ENCODE measurements at places on chromosomes 13 and 19.

DNA sequence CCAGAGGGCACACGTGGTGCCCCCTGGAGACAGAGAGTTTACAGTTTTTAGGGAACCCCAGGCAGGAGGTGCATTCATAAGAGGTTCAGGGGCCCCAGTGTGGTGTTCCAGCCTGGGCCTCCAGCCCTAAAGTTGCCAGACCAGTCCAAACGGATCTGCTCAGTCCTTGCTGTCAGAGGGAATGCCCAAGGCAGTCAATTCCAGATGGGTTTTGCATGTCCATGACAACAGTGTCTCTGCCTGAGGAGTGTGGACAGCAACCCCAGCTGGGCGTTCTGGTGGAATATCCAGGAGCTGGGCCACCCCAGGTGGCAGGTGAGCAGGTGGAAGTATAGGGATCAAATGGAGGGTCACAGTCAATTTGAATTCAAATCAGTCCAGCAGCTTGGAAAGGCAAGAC is 25.3 kb downstream of the FBXO27 start:
- DNase-seq, result no peak

DNA sequence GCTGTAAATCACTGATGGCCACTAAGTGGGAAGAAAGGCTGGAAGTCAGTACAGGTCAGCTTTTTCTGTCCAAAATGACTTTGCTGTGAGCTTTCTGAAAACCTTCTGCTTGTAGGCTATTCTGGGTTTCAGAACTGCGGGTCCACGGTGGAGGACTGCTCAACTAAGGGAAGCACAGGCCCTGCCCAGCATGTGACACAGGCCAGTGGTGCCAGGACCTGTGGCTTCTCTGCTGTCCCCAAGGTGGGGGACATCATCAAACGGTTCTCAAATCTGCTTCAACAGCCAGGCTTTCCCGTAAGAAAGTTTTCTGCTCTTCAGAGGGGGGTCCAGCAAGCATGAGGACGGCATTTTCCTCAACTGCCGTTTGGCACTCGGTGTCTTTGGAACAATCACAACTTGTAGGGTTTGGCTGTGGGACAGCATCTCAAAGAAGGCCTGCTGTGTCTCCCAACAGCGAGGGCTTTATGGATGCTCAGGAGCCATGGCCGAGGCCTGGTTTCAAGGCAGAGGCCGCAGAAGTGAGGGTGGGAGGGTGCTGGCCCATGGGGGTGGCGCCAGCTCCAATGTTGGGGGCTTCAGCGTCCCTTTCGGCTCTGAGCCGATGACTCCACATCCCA is 3.8 kb downstream of the SGTA start:
- no peak for DNase-seq

GRCh38 chr13:112842931-112843391 is 126.1 kb upstream of the MCF2L start:
- no peak for DNase-seq

DNA sequence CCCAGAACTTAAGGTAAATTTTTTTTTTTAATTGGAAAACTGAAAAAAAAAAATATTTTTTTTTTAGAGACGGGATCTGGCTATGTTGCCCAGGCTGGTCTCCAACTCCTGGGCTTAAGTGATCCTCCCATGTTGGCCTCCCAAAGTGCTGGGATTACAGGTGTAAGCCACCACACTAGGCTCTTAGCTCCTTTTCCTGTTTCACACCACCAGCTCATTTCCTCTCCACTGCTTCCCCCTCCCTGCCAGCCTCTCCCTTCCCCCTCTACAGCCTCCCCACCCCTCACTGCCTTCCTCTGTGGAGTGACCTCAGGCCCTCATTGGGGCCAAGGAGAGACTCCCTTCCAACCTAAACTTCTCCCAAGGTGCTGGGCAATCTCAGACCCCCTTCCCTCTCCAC is 4.2 kb upstream of the GIPR start:
- DNase-seq, result no peak

DNA sequence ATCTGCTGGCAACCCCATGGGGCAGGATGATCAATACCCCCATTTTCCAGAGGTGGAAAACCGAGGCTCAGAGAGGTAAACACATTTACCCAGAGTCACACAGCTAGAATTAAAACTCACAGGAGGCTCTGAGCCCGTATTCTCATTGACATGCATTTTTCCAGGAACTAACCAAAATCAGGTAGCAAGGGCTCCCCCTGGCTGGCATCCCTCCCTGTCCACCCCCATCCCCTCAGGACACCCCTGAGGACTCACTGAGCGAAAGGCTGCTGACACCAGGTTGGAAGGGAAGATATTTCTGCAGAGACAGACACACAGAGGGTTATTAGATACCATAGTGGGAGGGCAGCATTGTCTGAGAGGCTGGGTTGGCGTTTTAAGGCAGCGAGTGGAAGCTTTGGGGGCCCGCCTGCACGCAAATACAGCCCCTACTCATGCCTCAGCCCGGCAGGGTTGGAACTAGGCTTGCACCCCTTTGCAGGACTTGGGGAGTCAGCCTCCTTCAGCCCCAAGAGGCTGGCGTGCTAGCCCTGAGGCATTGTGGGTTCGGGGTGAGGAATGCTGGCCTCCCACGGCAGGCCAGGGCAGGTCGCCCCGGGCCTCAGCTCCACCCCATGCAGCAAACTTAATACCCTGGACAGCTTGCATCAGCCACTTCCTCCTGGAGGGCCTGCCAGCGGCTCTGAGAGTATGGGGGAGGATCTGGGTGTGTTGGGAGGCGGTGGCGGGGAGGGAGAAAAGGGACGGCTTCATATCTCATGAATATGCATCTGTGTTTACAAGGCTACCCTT is 3.9 kb downstream of the SLC1A5 start:
- DNase-seq, result peak; percentile 73

GRCh38 chr13:73945871-73946270 is 188.3 kb downstream of the KLF12 start:
- no peak for DNase-seq

GRCh38 chr19:48900477-48901406 is 630 bp downstream of the NUCB1 start:
- DNase-seq, result peak; percentile 59

GRCh38 chr19:35879770-35880317 is 11.5 kb downstream of the APLP1 start:
- peak; percentile 89 for DNase-seq

DNA sequence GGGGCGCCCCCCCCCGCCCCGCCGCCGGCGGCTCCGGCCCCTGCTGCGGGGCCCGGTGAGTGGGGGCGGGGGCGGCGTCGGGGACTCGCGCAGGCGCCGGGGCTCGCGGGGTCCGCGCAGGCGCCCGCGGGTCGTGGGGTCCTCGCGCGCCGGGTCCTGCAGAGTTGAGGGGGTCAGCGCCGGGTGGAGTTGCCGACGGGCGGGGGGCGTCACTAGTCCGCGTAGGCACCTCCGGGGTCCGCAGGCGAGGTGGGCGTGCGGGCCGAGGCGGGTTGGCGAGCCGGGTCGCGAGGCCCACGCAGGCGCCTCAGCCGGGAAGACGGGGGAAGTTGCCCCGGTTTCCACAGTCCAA is 365 bp downstream of the PPP6R1 start:
- no peak for DNase-seq

GRCh38 chr13:80727321-80727975 is 386.5 kb upstream of the SPRY2 start:
- DNase-seq, result no peak

GRCh38 chr19:13037161-13037560 is 41.9 kb downstream of the NFIX start:
- no peak for DNase-seq

DNA sequence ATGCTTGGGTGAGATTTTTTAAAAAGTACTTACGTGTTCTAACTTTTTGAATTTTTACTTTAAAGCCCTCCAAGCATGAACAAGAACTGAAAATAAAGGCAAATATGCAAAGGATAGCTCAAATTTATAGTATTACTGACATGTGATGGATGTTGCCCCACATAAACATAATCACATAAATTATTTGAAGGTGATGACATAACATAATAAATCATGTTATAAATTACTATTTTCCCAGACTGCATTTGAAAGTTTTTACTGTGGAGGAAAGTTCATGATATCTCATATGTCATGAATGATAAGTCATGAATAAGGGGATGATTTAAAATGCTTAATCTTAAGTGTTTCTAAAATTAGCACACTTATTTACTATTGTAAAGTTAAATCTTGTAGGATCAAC is 705.7 kb upstream of the SLITRK1 start:
- DNase-seq, result no peak

- no peak for DNase-seq
Observed at GRCh38 chr13:51596541-51596940, 12.3 kb downstream of the WDFY2 start.

DNA sequence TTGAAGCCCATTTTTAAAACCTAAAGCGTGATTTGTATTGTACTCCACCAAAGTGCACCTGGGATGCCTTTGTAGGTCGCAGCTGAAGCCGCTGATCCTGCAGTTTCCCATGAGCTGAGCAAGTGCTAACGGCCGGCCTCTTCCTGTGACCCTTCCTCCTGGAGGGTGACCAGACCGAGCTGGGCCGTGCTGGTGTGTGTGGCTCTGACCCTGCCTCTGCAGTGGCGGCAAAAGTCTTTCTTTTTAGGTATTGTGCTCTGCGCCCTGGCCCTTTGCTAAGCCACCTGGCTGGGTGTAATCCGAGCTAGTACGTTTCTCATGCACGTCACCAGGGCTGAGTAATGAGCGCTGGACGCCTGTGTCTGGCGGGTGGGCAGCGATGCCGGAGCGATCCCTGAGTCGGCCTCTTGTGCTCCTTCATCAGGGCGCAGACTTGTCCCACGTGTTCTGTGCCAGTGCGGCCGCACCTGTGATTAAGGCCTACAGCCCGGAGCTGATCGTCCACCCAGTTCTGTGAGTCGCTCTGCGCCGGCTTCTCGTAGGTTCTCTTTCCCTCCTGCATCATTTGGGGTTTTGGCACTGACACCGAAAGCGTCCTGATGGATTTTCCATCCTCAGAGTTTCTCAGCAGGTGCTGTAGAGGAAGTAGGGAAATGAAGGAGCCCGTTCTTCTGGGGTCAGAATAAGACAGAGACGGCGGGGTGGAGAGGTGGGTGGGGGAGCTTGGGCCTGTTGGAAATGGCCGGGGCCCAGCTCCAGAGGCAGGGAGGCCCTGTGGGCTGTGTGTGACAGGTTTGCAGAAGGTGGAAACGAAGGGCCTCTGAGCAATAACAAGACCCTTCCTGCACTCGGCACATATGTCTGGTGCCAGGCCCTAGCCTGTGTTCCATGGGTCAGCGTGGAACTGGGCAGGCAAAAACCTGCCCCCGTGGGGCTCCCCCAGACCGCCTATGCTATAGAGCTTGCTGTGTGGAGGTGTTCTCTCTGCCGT is 9.7 kb downstream of the NAXD start:
- no peak for DNase-seq

DNA sequence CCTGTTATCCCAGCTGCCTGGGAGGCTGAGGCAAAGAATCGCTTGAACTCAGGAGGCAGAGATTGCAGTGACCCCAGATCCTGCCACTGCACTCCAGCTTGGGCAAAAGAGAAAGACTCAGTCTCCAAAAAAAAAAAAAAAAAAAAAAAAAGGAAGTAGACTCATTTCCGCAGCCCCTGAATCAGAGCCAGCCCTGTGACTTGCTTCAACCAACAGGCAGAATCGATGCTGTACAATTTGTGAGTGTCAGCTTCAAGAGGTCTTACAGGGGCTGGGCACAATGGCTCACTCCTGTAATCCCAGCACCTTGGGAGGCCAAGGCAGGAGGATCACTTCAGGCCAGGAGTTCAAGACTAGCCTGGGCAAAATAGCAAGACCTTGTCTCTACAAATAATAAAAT is 12.8 kb downstream of the ANKRD27 start:
- DNase-seq, result peak; percentile 67

DNA sequence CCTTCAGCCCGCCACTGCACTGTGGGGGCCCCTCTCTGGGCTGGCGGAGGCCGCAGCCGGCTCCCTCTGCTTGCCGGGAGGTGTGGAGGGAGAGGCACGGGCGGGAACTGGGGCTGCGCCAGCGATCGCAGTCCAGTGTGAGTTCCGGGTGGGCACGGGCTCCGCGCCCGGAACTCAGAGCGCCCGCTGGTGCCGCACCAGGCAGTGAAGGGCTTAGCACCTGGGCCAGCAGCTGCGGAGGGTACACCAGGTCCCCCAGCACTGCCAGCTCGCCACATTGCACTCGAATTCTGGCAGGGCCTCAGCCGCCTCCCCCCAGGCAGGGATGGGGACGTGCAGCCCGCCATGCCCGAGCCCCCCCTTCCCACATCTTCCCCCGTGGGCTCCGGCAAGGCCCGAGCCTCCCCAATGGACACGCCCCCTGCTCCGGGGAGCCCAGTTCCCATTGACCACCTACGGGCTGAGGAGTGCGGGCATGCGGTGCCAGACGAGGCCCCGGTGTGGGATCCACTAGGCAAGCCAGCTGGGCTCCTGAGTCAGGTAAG is 135.9 kb upstream of the RFC3 start:
- DNase-seq, result no peak

DNA sequence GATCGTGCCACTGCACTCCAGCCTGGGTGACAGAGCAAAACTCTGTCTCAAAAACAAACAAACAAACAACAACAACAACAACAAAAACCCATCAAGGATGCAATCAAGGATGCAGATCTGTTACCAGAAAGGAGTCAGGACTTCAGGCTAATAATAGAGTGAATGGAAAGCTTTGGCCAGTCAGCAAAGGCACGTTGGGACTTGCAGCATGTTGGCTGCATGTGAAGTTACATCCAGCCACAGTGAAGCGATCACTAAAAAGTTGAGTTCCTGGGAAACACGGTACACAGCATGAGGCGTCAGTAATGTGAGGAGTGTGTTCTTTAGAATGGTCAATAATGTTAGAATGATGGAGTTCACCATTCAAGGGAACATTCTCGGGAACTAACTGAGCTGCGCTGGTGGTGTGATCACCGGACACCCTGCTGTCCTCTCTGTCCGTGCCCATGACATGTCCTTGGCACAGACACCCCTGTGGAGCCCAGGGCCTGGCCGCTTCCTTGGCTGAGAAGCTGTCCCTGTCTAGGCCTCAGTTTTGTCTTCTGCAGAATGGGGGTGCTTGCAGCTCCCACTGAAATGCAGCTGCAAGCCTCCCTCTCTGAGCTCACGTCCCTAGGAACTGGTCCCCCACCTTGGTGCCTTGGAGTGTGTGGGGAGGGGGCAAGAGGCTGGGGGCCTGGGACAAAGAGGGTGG is 2.3 kb upstream of the LGALS7B start:
- DNase-seq, result no peak

DNA sequence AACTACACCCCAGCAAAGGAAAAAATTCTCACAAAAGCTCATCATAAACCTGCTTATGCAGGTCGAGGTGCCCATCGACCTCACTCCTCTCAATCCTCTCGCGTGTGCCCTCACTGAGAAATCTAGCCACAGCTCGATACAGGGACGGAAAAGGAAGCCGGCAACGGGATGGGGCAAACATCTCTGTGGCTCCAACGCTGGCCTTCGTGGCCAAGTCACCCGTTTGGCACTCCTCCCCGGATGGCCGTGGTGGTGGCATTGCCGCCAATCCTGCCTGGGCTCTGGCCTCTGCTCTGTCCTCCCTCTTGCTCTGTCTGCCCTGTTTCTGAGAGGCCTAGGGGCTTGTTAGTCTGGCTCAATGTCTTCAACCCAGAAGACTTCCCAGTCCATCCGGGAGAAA is 41.2 kb downstream of the ZNF146 start:
- no peak for DNase-seq

- DNase-seq, result no peak
Observed at GRCh38 chr13:26957182-26957581, 196.6 kb upstream of the GPR12 start.
